ENCODE measurements at places on chromosomes 6 and 20.

GRCh38 chr6:2853769-2854395 lies 12.2 kb upstream of the SERPINB1 start:
- peak; percentile 96 for DNase-seq

GRCh38 chr6:37127961-37128862 lies 41.7 kb upstream of the PIM1 start:
- no peak for DNase-seq

GRCh38 chr6:127415096-127415495 lies 44.1 kb downstream of the KIAA0408 start:
- no peak for DNase-seq

- DNase-seq, result peak; percentile 81
These were observed 38.1 kb upstream of the ZBTB24 start for GRCh38 chr6:109521080-109521479.

DNA sequence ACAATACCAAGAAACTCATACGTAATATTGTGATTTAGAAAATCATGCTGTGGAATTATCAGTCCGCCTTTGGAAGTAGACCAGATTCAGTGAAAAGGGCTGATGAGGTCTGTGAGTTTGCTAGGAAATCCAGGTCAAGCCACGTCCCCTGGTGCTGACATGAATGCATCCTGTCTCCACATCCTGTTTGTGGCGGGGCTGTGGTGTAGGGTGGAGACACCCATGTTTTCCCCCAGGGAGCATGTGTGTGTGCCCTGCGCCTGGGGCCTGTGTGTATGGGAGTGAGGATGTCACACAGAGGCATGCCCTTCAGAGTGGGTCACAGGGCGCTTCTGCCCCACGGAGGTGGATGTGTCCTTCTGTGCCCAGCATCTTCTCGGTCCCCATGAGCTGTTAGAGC lies 109.1 kb downstream of the SASH1 start:
- no peak for DNase-seq

- DNase-seq, result no peak
These were observed 10.1 kb upstream of the GMEB2 start for GRCh38 chr20:63636752-63637628.

GRCh38 chr20:59404749-59405148 lies 104.3 kb downstream of the EDN3 start:
- no peak for DNase-seq

DNA sequence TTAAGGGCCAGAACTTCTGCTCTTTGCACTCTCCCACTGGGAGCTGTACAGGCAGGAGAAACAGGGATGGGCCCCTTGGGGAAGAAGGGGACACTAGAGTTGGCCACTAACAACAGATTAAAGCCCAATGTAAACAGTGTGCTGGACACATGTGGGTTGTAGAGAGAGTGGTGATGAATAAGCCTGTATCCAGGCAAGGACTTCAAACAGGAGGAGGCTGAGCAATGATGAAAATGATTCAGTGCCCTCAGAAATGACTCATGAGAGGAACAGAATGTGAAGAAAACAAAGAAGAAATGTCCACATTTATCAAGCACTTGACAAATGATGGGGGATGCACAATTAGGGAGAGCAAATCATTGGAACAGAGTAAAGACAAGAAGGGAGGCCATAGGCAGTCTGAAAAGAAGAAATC lies 242.3 kb downstream of the TBX18 start:
- DNase-seq, result no peak

- DNase-seq, result no peak
These were observed 11.7 kb downstream of the SYNDIG1 start for GRCh38 chr20:24481173-24481572.

GRCh38 chr20:36541227-36541767 lies at the start of gene MYL9:
TSS of gene MYL9 (plus strand) at chr20:36541519. CDS start at chr20:36544885, 3,366 bp downstream.
- DNase-seq, result peak; percentile 43

- no peak for DNase-seq
These were observed 8.8 kb downstream of the RSPH3 start for GRCh38 chr6:158991017-158991723.

- DNase-seq, result no peak
These were observed 44.6 kb upstream of the KCNK16 start for GRCh38 chr6:39366931-39367618.

DNA sequence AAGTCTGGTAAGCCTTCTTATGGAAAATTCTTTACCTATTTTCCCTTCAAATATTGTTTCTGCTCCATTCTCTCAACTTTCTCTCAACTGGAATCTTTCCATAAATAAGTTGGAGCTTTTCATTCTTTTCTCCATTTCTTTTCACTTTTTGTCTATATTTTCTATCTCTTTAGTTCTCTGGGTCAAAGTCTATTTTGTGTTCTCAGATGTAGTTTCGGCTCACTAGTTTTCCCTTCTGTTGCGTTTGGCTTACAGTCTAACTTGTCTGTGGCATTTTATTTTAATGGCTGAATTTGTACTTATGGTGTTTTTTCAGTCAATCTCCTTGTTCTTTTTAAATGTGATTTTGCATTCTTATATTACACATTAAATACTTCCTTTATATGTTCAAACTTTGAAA lies 14.1 kb upstream of the SLC22A2 start:
- no peak for DNase-seq

- DNase-seq, result no peak
These were observed 212.7 kb upstream of the FOXA2 start for GRCh38 chr20:22797103-22797502.

- DNase-seq, result no peak
These were observed 338.9 kb downstream of the ESR1 start for GRCh38 chr6:152146385-152146784.

DNA sequence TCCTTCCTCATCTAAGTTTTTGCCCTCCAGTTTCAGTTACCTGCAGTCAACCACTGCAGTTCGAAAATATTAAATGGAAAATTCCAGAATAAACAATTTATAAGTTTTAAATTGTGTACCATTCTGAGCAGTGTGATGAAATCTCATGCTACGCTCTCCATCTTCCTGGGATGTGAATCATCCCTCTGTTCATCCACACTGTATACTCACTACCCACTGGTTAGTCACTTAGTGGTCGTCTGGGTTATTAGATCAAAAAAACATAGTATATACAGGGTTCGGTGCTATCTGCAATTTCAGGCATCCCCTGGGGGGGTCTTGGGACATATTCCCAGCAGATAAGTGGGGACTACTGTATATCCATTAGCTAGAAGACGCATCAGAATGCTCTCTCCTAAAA lies 151.9 kb upstream of the SLC22A16 start:
- DNase-seq, result no peak

DNA sequence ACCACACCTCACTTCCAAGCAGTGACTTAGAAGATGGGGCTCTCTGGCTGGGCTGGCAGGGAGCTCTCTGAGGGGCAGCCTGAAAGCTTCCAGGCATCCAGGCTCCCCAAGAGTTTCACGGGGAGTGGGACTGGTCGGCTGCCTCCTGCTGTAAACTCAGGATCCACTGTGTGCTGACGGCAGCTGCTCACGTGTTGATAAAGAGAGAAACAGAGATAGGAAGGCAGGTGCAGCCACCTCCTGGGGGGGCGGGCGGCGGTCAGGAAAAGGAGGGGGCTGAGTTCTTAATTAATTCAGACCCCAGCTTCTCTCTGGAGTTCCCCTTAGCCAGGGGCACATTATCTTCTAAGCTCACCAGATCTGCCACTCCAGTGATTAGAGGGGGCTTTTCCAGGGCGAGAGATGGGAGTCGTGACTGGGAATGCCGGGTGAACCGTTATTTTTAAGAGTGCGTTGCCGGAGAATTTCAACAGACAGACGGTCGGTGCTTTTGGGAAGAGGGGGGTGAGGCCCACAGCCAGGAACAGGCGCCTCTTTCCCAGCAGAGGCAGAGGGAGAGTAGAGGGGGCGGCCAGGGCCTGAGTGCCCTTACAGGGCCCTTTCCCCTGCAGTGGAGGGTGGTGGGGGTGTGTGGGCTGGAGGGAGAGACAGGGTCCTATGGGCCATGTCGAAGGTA lies 70.9 kb downstream of the CD40 start:
- DNase-seq, result no peak

DNA sequence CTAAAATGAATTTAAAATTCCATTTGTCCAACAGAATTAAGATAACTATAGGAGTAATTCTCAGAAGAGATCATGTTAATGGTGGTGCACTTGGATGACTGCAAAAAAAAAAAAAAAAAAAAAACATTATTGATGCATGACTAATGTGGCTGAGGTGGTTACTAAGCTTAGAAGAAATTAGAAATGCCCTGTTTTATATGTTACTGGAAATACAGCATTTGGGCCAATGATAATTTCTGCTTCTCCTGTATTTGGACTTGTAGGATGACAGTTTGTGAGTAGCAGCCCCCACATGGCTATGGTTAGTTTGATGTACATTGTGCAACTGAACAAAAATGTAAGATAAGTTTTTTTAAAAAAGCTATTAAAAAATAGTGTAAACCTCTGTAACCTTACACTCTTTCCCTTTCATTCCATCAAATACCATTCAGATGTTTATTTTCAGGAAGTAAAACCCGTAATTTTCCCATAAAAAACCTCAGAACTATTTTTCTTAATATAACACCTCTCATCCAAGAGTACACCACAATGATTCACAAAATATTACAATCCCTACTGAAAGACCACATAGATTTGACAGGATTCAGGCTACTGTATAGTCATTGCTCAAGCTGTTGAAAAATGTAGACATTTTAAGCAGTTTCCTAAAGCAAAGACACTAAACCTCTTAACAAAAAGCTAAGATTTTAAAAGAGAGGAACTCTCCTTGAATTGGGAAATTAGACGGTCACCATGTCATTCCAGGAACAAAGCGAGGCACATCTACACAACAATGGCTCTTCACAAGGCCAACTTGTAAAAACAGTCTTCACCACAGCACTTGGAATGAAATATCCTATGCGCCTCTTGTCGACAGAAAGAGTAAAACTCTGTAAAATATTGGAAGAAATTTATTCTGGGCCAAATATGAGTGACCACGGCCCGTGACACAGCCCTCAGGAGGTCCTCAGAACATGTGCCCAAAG lies 83.0 kb downstream of the WDR27 start:
- no peak for DNase-seq

- DNase-seq, result no peak
These were observed 76.1 kb upstream of the PRL start for GRCh38 chr6:22372922-22373321.

- DNase-seq, result no peak
These were observed 252.5 kb downstream of the LAMA2 start for GRCh38 chr6:129135451-129135850.

DNA sequence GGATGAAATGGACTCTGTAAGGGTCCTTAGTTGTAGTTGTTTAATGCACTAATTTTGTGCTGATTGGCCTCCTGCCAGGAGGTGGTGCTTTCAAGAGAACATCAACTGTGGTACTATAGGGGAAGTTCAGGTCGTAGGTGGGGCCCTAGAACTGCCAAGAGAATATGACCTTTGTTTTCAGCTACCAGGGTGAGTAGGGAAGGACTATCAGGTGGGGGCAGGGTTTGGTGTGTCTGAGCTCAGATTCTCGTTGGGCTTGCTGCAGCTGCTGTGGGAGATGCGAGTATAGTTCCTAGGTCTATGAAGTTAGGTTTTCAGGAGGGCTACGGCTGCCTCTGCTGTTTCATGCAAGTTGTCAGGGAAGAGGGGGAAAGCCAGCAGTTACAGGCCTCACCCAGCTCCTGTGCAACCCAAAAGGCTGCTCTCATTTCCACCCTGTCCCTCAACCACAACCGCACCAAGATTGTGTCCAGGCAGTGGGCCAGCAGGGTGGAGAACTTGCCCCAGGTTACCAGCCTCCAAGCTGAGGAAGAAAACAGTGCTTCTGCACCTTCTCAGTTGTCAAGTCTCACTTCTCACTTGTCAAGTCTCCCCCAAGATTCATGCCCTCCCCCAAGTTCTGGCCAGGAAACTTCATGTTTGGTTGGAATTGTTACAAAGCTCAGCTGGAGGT lies 626.5 kb upstream of the MAP3K7 start:
- no peak for DNase-seq

DNA sequence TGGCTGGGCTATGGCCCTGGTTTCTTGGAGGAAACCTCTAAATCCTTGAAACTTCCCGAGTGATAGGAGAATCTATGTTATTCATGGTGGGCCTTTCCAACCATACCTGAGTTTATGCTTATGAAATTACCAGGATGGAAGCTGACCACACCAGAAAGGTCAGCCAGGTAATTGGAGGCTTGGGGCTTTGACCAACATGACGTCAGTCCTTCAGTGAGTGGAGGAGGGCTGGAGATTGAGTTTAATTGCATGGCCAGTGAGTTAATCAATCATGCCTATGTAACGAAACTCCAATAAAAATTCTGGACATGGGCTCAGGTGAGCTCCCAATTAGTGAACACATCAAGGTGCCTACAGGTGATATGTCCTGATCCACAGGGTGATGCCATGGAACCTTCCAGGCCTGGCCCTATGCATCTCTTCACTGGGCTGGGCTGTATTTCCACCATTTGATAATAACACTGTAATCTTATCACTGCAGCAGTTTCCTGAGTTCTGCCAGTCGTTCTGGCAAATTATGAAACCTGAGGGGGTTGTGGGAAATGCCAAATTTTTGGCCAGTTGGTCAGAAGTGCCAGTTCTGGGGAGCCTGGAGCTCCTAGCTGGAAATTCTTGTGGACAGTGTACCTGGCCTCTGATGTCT lies 106.5 kb downstream of the CDH26 start:
- DNase-seq, result no peak

DNA sequence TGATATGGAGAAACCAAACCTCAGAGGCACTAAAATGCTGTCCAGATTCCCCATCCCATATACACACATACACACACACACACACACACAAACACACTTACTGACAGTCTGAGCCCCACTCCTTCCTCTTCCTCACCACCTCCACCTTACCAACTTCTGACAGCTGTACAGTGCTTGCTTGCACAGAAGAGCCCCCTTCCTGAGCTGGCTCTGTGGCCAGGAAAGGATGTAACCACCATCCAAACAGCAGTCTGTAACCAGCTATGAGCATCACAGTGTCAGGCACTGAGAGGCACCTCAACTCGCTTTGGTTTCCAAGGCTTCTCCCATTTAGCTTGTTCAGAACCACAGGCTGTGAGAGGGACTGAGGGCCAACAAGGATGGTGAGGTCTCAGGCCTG lies 5.9 kb upstream of the C6orf136 start:
- no peak for DNase-seq

- no peak for DNase-seq
These were observed 18.6 kb upstream of the HBS1L start for GRCh38 chr6:135073217-135073616.

GRCh38 chr6:101454106-101454676 lies 60.7 kb downstream of the GRIK2 start:
- DNase-seq, result no peak
